ENCODE measurements at places on chromosomes 12 and 14.

DNA sequence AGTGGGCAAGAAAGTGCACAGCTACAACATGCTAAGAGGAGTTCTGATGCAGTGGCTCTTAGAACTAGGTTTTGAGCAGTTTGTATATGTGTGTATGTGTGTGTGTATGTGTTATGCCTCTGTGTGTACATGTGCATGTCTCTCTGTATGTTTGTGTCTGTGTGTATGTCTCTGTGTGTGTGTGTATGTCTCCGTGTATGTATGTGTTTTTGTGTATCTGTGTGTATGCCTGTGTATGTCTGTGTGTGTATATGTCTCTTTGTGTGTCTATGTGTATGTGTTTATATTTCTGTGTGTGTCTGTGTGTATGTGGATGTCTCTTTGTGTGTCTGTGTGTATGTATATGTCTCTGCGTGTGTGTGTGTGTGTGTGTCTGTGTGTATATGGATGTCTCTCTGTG lies 139.6 kb downstream of the C12orf75 start:
- DNase-seq = no peak

DNA sequence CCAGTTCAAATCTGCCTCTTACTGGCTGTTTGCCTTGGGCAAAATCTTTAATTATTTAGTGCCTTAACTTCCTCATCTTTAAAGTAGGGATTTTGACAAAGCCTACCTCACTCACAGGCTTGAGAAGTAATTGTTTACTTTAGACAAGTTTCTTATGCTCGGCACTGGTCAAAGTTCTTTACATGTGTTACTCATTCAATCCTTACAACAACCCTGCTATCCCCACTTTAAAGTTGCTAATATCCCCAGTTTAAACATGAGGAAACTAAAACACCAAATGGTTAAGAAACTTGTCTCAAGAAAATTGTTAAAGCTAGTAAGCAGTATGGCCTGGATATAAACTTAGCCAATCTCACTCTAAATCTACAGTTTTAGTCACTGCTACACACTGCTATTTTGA lies 204.0 kb upstream of the AVPR1A start:
- no peak for DNase-seq

DNA sequence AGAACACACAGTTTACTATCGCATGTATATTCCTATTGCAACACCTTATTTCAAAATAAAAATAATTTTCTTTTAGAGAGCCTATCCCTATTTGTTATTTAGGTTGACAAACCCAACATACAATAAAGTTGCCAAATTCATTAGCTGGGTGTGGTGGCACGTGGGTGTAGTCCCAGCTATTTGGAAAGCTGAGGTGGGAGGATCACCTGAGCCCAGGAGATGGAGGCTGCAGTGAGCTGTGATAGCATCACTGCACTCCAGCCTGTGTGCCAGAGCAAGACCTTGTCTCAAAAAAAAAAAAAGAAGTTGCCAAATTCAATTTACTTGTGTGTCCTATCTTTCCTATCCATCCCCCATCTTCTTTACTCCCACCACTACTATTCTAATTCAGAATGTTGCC lies 23.9 kb downstream of the DENND5B start:
- DNase-seq = no peak

DNA sequence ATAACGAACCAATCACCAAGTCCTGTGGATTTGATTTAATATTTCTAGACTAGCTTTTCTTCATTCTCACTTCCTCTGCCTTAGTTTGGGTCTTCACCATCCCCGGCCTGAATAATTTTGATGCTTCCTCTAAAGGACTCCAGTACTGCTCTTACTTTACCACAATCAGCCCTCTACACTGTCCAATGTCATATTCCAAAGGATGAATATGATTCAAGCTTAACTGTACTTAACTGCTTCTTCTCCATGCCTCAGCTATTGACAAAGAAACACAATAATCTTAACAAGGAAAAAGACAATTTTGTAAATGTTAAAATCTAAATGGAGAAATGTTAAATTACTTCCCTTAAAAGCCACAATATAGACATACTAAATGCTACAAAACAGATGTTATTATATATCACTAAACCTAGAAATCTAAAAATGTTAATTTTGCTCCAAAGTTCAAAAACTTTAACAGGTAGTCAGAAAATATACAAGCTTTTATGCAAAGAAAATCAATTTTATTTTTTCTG lies 70.2 kb downstream of the STXBP6 start:
- DNase-seq = no peak

DNA sequence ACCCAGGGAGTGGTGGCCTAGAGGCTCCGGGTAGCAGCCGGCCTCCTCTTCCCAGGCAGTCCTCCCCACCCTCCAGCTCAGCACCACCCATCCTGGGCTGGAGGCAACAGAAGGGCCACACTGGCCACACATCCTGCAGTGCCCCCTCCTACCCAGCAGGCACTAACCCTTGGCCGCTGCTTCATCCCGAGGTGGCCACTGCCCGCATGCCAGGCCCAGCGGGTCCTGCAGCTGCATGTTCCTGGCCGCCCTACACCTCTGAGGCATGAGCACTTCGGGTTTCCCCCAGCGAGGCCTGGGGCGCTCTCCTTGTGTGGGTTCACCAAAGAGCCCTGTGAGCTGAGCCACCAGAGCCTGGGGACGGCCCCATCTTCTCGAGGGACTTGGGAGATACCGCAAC lies 61.4 kb downstream of the CCNK start:
- DNase-seq = no peak

- DNase-seq = no peak
Measured at GRCh38 chr12:59168647-59169046, 248.3 kb upstream of the LRIG3 start.

DNA sequence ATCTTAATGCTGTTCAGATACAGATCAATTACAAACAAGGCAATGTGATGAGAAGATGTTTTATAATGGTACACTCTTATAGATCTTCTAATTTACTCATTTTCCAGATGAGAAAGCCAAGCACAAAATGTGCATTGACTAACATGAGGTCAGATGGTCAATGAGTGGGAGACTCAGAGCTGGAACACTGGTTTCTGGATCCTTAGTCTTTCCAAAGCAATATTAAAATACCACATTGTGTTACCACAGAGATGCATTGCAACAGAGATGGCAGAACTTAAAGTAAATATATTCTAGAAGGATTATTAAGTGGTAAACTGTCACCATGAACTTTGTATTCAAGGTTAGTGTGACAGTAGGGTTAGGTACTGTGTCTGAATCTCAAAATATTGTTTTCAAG lies 113.6 kb downstream of the SLC15A5 start:
- no peak for DNase-seq

- DNase-seq = no peak
Measured at GRCh38 chr12:122123761-122124145, 45.2 kb downstream of the MLXIP start.

- no peak for DNase-seq
Measured at GRCh38 chr14:32012062-32012461, 65.0 kb upstream of the ARHGAP5 start.

- DNase-seq = no peak
Measured at GRCh38 chr12:46934374-46935111, 108.7 kb upstream of the SLC38A4 start.

GRCh38 chr12:117367006-117367638 lies 5.7 kb upstream of the NOS1 start:
- peak; percentile 81 for DNase-seq

GRCh38 chr12:112645586-112645985 lies 146.0 kb upstream of the RPH3A start:
- no peak for DNase-seq

GRCh38 chr12:89085421-89085820 lies 266.9 kb downstream of the DUSP6 start:
- no peak for DNase-seq

DNA sequence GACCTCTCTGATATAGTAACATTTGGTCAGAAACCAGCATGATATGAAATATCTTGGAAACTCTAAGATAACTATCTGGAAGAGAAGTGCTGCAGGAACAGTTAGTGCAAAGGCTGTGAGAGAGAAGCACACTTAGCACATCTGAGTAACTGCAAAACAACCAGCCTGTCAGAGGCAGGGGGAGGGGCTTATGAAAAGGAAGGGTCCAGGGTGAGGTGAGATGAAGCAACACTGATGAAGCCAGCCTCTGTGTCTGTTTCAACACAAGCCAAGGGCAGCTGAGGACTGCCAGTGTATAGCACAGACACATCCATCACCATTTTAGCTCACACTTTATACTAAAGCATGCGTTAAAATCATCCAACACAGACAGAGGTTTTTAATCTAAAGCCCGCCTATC lies 37.4 kb upstream of the OVCH1 start:
- no peak for DNase-seq

DNA sequence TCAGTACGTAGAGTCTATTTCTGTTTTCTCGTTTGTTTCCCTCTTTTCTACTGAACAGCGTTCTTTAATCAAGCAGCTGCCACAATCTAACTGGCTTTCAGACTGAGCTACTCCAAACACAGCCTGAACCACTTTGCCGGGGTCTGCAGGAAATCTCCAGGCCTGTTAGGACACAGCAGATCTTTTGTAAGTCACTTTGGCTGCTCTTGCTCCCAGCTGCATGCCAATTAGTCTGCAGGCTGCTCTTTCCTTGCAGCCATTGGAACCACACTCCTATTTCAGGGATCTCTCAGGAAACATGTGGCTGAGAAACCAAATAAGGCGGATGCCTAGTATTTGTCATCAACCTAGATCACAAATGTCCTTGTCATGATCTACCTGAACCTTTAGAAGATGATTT lies 73.6 kb downstream of the TMTC1 start:
- no peak for DNase-seq

- DNase-seq = no peak
Measured at GRCh38 chr12:4859478-4860210, 50.1 kb upstream of the KCNA1 start.

DNA sequence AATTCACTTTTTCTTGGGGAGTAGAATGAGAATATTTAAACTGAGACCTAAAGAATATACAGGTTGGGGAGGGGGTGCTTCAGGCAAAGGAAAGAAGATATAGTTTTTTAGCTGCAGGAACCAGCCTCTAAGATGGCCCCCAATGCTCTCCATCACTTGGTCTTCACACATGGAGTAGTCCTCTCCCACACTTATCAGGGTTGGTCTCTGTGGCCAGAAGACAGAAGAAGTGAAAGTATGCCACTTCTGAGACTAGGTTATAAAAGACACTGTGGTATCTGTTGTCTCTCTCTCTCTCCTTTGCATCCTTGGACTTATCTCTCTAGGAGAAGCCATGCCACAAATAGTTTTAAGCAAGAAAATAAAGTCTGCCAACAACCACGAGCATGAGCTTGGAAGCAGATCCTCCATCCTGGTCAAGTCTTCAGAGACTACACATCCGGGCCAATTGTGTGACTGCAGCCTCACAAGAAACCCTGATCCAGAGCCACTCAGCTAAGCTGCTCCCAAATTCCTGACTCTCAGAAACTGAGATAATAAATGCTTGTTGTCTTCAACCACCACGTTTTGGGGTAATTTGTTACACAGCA lies 18.0 kb downstream of the PUS7L start:
- no peak for DNase-seq

DNA sequence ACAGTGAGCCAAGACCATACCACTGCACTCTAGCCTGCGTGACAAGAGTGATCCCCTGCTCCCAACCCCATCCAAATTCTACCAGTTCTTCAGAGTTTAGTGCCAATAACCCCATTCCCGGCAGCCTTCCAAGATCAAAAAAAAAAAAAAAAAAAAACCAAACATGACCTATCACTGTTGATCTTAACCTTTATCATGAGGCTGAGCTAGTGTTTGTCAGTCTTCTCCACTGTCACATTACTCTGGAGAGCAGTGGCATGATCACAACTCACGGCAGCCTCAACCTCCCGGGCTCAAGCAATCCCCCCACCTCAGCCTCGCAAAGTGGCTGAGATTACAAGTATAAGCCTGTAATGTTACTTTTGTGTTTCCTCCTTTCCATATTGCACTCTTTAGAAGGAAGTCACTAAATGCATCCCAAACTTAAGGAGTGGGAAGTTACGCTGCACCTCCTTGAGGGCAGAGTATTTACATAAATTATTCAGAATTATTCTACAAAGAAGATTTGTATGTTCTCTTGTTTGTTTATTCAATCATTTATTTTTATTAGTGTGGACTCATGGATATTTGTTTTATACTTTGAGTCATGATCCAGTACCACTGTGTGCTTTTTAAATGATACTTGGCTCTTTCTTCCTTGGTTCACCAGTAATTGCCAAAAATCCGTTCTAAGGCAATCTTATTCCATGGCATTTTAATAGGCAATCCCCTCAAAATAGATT lies 31.5 kb upstream of the FAM222A start:
- DNase-seq = no peak

Data from DMS79 (cell line).